Activated gamma-delta T cell treated with Interleukin-2 at 50 U/mL for 16 hours (primary cell): ENCODE measurements at places on chromosomes 2 and 18.

DNA sequence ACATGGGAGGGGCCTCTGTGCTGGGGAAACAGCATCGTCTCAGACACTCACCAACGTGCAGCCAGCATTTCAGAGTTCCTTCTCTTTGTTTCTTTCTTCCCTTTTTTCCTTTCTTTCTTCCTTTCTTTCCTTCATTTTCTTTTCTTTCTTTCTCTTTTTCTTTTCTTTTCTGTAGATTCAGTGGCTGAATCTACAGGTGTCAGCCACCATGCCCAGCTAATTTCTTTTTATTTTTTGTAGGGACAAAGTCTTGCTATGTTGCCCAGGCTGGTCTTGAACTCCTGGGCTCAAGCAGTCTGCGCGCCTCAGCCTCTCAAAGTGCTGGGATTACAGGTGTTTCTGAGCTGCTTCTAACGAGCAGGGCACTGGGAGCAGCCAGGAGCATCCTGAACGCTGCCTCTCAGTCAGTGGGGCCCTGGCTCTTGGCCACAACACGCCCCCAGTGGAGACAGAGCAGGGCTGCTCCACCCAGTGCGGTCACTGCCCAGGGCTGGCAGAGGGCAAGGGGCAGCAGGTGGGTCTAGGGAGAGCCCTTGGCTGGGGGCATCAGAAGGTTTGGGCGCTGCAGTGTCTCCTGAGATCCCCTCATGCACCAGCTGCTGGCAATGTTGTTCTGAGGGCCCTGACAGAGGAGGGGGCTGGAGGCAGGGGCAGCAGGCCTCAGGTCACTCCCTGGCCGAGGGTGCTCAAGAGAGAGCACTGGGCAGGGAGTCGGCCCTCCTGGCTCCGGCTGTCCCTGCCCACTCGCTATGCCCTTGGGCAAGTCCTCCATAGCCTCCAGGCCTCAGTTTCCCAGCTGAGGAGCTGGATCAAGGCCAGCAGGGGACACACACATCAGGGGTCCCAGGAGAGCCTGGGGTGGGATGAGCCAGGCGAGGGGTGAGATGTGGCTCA lies 4.7 kb upstream of the KLHL30 start:
- no peak for DNase-seq

DNA sequence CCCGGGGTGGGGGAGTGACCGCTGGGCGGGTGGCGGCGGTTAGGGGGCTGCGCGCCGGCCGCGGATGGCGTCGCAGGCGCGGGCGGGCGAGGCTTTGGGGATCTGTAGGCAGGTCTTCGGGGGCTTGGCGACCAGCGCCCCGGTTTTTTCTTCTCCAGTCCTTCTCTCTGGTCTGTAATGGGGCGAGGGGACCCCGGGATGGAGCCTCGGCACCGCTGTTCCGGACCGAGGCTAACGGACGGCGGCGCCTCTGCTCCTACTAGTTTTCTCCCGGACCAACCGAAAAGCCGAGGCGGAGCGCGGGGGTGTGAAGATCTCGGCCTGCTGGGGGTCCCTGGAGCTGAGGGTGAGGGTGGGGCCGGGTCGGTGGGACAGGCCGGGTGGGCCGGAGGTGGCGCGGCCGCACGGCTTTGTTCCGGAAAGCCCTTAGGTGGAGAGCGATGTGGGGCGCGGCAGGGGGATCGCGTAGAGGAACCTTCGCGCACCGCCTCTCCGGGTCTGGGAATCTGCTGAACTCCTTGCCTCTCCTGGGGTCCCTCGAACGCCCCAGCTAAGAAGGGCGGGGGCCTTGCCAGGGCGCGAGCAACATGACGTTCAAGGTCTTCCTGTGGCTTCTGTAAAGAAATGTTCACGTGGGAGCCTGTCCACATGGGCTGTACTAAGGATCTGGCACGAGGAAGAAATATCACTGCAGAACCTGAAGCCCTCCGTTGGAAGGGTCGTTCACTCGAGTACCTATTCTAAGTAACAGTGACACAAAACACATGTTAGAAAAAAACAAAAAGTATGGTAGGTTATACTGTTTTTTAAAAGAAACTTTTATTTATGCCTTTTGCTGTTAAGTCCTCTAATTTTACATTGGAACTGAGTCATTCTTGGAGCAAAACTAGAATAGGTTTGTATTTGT lies 861 bp downstream of the SLC39A10 start:
- DNase-seq: peak; percentile 66

DNA sequence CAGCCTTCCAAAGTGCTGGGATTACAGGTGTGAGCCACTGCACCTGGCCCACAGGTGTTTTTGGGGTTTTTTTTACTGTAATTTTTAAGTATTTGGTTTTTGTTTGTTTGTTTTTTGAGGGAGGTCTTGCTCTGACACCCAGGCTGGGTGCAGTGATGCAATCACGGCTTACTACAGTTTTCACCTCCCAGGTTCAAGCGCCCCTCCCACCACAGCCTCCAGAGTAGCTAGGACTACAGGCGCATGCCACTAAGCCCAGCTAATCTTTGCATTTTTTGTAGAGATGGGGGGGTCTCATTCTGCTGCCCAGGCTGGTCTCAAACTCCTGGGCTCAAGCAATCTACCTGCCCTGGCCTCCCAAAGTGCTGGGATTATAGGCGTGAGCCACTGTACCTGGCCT lies 7.3 kb upstream of the SLC11A1 start:
- DNase-seq: no peak

GRCh38 chr2:62423883-62424458 lies 82.0 kb downstream of the TMEM17 start:
- no peak for DNase-seq

GRCh38 chr2:24457696-24458386 lies 33.2 kb upstream of the NCOA1 start:
- DNase-seq: no peak

- no peak for DNase-seq
These were observed 93.3 kb upstream of the SPRED2 start for GRCh38 chr2:65525616-65526231.

GRCh38 chr2:5834501-5834900 lies 142.3 kb downstream of the SOX11 start:
- DNase-seq: no peak

GRCh38 chr18:9437021-9437437 lies 38.3 kb upstream of the RALBP1 start:
- no peak for DNase-seq

- no peak for DNase-seq
These were observed 143.6 kb downstream of the COL4A4 start for GRCh38 chr2:227020416-227020815.

DNA sequence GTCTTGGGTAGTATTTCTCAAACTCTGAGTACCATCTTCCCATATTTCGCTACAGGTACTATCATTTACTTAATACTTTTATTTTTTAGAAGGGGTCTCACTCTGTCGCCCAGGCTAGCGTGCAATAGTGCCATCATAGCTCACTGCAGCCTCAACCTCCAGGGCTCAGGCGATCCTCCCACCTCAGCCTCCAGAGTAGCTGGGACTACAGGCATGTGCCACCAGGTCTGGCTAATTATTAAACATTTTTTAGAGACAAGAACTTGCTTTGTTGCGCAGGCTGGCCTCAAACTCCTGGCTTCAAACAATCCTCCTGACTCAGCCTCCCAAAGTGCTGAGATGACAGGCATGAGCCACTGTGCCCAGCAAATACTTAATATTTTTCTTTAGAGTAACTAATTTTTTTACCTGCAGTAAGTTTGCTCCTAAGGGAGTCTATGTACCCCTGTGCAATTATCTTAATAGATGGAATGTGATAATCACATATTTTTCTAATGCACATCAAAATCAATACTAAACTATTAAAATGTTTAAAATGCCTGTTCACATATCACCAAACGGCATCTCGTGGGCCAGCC lies 100.6 kb upstream of the ST3GAL5 start:
- DNase-seq: no peak

- DNase-seq: no peak
These were observed 71.5 kb upstream of the HNMT start for GRCh38 chr2:137892739-137893138.

DNA sequence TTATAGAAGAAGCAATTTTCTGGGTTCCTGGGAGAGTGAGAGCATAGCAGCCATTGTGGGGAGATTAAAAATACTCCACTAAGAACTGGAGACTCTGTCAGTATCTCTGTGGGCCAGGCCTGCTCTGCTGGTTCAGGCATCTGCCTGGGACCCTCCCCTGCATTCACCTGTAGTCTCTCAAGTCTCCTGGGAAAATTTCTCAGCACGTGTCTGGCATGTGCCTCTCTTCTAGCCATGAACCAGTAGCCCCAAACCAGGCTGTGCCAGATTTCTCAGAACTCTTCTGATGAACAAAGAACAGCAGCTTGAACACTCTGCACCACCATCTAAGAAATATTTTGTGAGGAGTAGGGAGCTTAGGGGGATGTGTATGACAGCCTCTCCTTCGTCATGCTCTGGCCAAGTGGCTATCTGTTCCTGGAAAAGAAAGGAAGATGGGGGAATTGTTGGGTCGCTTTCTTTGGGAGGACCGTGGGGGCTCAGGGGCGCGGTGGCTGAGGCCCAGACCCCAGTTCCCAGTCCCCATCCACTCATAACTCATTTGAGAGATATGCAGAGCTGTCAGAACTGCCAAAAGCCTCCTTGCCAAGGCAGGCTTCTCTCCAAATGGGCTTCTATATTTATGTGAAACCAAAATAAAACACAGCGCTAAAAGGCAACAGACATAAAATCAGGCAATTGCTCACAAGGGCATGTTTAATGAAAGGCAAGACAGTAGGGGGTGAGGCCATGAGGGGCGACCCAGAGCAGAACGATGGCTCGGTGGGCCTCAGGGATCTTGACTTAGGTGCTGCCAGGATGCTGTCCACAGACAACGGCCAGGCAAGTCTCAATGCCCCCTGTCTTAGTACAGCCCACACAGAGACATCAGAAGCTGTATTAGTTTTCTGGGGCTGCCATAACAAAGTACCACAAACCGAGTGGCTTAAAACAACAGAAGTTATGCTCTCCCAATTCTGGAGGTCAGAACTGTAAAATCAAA lies 114.7 kb upstream of the TNP1 start:
- no peak for DNase-seq

- no peak for DNase-seq
These were observed 40.7 kb downstream of the ATIC start for GRCh38 chr2:215352602-215353001.

- DNase-seq: no peak
These were observed 82.1 kb downstream of the RNF144A start for GRCh38 chr2:6999211-6999877.

DNA sequence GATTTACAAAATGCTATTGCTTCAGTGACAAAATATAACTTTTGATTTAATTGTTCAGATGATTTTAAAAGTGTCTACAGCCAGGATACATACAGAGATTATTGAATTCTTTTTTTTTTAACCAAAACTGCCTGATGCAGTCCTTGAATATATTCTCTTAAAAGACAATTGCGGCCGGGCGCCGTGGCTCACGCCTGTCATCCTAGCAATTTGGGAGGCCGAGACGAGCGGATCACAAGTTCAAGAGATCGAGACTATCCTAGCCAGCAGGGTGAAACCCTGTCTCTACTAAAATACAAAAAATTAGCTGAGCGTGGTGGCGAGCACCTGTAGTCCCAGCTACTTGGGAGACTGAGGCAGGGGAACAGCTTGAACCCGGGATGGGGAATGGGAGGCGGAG lies 497.0 kb upstream of the FSIP2 start:
- no peak for DNase-seq

- no peak for DNase-seq
These were observed 559.7 kb upstream of the ZEB2 start for GRCh38 chr2:145079641-145080040.
